ENCODE measurements at places on chromosomes 5 and 9.

DNA sequence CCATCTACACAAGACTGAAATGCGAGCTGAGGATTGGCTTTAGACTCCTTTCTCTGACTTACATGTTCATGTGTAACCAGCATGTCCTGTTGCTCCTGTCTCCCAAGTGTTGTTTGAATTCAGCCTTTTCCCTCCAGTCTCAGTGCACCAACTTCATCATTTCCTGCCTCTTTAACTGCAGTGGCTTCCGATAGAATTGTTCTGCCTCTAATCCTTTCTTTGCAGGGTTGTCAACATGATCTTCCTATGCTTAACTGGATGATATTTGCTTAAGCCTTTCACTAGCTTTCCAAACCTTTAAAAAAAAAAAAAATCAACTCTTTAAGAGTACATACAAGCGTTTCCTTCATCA lies 6.7 kb upstream of the FYB1 start:
- no peak for DNase-seq

DNA sequence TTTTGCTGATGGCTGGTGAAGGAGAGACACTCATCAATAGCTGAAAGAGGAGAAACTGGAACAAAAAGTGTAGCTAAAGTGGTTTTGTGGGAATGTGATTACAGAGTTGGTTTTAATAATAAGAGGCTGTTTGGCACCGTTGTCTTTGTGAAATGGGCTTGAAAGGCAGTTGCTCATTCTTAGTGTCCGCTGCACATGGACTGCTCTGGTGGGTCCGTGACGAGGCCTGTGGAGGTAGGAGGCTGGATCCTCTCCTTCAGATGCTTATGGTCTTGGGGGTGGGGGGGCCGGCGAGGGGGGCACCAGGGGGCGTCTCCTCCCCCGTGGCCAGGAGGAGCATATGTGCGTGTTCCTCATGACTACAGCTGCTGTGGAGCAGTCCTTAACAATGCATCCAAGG lies 29.8 kb downstream of the FUBP3 start:
- DNase-seq = no peak

- no peak for DNase-seq
These were observed 76.3 kb upstream of the TNC start for GRCh38 chr9:115194216-115194615.

DNA sequence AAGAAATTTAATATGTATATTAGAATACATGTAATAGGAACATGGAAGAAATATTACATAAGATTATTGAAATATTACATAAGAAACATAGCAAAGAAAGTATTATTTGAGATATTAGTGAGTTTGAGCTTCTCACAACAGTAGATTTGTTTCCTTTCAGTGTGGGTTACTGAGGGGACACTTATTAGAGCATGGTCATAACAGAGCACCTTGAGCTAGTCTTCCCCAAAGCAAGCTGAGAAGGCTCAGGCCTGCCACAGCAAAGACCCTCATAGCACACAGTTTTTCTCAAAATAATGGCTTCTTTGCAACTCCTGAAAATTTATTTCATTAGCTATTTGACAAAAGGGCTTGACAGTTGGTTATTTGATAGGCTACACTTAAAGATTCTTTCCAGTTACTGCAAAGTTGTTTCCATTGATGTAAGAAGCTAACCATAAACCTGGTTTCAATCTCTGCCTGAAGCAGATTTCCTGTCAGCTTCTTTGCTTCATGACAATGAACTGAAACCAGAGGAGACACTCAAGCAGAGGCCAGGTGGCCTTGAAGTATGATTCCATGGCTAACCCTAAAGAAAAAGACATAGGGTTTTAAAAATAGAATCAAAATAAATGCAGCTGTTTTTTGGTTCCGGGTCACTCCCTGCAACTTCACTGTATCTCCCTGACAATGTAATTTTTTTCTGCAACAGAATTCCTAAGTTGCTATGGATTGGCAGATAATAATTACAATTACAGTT lies 68.6 kb downstream of the ERMP1 start:
- DNase-seq = no peak

DNA sequence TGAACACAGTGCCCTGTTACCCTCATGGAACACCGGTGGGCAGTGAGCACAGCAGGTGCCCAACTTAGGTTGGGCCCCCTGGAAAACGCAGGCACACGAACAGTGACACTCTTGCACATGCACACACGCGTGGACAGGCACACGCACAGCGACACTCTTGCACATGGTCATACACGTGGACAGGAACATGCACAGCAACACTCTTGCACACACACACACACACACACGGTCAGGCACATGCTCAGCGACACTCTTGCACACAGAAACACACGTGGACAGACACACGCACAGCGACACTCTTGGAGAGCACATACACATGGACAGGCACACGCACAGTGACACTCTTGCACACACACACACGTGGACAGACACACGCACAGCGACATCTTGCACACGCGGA lies 559.4 kb upstream of the ADAMTS16 start:
- no peak for DNase-seq

GRCh38 chr5:10987925-10988504 lies 227.0 kb upstream of the DAP start:
- DNase-seq = peak; percentile 29

All from NCI-H146 (cell line).